ENCODE measurements at places on chromosomes 4 and X.

DNA sequence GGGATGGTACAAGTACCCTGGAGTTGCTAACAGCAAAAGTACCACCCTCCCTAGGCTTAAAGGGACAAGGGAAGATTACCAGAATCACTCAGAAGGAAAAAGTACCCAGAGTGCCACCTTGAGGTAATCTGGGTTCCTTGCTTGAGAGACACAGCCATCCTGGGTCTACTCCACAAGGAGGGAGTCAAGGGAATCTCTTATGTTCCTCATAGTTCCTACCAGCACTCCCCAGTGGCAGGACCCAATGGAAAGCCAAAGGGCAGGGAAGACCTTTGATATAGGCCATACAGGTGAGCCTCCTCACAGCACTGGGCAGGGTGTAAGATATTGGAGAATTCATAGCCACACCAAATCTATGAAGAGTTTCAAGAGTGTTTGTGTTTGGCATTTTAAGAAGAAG lies 5.7 kb downstream of the IL2 start:
- peak; percentile 48 for DNase-seq

- DNase-seq: peak; percentile 77
Measured at GRCh38 chr4:75939890-75940691, 722 bp downstream of the NAAA start.

GRCh38 chr4:153228512-153229140 lies 24.4 kb downstream of the TRIM2 start:
- no peak for DNase-seq

- no peak for DNase-seq
Measured at GRCh38 chrX:78118628-78119027, 14.6 kb downstream of the PGK1 start.

- no peak for DNase-seq
Measured at GRCh38 chrX:24990535-24990934, 25.2 kb downstream of the ARX start.

GRCh38 chr4:15294202-15294601 lies 133.6 kb upstream of the C1QTNF7 start:
- no peak for DNase-seq

GRCh38 chr4:26289401-26289800 lies 31.4 kb upstream of the RBPJ start:
- no peak for DNase-seq

Data from ecto neural progenitor cell (in vitro differentiated cells).